ENCODE measurements at places on chromosomes 5 and 9.

- no peak for DNase-seq
These were observed 48.5 kb downstream of the SEMA5A start for GRCh38 chr5:9497347-9497746.

DNA sequence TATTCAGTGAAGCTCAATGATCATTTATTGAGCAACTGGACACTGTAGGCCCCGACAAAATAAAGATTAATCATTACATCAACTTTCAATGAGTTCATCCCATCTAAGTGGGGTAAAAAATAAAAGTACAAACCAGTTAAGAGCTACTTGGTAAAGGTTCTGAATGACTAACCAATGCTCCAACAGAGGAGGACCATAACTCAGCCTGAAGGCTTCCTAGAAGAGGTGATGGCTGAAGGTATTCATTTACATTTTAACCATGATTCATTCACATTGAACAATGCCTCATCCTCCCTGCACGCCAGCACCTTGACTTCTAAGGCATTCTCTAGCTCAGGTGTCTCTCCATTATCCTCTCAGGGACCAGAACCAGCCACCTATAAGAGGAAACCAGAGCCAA, 201.4 kb downstream of the ZNF462 start:
- no peak for DNase-seq

GRCh38 chr9:33287087-33287490, 3.2 kb upstream of the NFX1 start:
- DNase-seq: peak; percentile 83

- DNase-seq: no peak
These were observed 10.6 kb upstream of the UBAP2 start for GRCh38 chr9:34059281-34059680.

DNA sequence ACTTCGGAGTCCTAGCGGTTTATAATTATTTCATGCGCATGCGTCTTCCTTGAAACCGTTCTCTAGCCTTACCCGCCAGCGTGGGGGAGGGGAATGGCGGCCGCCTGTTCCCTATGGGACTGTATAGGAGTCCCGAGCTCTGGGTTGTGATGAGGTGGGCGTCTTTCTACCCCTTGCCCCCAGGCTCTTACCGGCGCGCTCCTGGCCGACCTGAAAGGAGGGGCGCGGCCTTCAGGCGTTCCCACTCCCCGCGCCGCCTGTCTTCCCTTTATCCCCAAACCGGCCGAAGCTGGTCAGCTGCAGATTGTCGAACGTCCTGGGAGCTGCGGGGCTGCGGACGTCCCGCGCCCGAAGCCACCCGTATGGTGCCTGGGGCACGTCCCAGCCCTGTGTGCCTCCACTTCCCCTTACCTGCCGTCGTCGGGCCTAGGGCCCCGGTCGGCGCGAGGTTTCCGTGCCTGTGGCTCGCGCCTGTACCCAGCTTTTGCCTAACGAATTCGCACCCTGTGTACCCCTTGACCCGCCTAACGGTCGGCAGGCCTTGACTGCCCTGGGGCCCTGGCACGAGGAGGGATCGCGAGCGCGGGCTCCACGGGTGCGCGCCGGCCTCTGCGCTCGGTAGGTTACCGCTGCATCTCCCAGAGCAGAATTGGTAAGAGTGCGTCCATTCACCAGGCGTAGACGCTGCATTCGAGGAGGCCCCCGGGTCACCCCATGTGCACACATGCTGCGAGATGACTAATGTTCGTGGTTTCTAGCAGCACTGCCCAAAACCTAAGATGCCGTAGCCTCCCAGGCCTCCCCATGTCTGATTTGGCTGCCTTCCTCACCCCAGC, 653 bp upstream of the HNRNPH1 start:
- DNase-seq: peak; percentile 50

DNA sequence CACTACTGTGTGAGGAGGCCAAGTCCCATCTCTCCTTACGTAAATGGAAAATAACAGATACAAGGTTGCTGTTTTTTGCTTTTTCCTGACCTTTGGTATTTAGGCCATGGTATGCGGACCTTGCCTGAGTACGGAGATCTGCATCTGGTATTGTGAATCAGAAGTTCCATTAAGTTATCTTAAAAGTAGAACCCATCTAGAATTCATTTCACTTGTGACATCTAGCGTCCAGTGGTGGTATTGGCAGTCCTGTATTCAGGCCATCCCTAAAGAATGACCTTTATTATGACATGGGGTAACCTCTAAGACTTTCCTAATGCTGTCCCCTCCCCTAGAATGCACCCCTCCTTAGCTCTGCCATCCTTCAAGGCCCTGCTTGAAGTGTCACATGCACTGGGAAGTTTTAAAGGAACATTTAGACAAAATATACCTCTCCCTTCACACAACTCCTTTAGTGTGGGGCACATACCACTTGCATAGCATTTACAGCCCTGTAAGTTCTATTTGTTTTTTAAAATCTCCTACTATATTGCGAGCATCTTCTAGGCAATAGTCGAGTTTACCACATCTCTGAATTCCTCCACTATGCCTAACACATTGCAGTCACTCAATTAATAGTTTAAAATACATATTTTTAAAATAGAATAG, 1.9 kb upstream of the SPDL1 start:
- DNase-seq: peak; percentile 70

DNA sequence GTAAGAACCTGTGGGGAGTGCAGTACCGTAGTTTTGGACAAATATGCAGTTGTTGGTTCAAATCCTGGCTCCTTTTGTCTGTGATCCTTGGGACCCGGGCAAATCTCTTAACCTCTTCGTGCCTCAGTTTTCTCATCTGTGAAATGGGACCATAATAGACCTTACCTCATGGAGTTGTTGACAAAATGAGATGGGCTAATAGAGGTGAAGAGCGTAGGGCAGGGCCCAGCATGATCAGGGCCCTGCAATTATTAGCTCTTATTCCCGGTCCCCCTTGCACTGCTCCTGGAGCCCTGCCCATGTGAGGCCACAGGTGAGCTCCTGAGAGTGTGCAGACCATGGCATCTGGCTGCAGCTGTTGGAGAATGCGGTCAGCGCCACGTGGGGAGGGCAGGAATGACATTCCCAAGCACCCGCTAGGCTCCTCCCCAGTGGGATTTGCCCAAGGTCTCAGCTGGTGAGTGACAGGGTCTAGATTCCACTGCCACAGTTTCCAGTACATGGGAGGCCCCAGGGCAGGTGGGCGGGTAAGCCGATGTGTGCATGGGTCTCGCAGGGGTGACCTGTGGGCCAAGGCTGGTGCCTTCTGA, 41.0 kb downstream of the NEK6 start:
- DNase-seq: no peak

DNA sequence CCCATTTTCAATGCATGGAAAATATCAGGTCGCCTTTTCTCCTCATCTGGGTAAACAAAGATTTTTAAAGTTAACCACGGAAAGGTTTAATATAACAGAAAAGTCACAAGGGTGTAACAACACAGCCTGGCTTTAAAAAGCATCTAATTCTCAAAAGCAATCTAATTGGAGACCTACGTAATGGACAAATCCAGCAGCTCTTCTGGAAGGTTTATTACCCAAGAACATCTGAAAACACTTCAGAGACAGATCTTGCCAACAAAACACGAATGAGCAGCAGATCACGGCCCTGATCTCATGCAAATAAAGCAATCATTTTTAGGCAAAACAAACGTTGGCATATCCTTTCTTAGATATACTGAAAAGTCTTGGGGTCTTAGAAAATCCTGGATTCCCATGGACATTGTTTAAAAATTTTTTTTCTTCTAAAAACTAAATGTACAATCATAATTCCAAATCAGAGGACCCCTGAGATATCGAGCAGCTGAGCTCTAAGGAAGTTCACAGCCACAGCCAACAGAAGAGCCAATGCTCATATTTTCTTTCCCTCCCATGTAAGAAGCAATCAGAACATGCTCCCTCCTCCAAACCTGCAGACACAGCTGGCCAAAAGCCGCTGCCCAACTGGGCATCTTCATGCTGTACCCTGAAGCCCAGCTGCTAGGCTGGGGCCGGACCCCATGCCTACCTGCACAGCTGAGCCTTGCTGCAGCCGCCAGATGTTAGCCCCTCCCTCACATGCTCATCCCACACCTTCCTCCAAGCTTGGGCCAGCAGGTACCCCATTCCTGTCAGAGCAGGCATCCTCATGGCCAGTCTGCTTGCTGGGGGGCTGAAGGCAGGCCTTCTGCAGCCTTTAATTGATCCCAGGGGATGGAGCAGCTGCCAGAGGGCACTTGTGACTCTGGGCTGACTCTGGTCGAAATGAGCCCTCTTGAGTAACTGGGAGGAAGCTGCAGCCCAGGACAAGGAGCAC, 11.2 kb downstream of the ANKS6 start:
- no peak for DNase-seq

All from CD4-positive, alpha-beta T cell treated with Interferon alpha-2 for 1 hour (primary cell).